ENCODE measurements at places on chromosomes 3 and 15.

DNA sequence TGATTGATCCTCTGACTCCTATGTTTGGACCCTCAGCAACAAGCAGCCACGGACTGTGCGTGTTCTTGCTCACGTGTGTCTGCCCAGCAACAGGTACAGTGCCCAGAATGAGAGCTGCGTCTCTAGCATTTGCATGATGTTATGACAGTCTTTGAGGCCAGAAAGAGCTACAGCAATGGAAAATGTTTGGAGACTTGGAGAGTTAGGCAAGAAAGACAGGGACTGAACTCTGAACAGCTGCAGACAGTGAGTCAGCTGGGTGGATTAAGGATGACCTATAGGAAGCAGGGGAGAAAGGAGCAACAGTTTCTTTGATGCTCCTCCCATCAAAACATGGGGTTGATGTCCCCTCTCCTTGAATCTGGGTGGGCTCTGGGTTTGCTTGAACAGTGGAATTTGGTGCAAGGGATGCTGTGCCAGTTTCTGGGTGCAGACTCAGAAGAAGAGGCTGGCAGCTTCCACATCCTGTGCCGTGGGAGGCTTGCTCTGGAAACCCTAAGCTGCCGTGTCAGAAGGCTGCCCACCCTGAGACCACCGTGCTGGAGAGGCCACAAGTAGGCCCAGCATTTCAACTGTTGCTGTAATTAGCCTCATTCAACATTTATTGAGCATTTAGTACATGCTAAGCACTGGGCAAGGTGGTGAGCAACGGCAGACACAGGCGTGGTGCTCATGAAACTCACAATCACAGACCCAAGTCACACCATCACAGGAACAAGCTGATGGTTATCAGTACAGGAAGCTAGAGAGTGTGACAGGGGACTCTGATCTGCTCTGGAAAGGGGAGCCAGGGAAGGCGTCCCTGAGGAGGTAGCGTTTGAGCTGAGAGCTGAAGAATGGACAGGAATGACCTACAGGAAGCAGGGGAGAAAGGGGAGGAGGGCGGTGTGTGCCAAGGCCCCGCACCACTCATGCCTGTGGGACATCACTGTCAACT lies 21.7 kb downstream of the CCR9 start:
- no peak for DNase-seq

DNA sequence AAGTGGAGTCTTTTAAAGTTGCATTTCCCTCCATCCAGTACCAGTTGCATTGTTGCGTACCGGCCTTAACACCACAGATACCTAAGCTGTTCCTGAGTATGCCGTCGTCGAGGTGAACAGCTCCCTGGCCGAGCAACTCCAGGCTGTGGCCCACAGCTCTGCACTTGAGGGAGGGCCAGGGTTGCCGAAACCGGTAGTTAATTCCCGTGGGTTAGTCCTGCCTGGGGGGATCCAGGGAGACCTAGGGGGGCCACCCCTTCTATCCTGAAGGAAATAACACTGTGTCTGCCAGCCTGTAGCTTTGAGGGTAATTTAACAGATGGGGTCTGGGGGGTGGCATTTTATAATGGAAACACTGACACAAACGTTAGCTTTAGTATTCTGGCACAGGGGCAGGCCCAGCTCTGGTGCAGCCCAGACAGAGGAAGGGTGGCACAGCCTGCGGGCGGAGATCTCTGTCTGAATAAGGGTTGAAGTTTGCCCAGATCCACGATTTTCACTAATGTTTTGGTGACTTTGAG lies 60.8 kb downstream of the RGMA start:
- no peak for DNase-seq

GRCh38 chr3:197485143-197485542 lies 70.6 kb downstream of the BDH1 start:
- no peak for DNase-seq

- DNase-seq, result no peak
Measured at GRCh38 chr3:187773233-187774184, 28.2 kb upstream of the BCL6 start.

DNA sequence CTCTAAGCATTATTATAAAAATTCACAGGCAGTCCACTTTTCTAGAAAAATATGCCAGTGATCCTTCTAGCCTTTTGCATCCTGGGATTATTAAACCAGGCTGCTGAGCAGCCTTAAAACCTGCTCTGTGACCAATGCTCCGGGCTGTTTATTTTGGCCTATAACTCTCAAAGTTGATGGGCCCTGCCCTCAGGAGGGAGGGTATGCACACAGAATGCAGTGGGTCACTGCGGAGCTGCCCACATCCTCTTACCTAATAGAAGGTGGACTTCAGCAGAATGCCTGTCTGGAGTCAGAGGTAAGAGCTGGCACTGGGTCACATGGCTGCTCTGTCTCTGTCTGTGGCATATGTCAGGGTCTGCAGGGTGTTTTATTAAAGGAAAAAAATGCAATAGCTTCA lies 26.0 kb downstream of the CPNE4 start:
- DNase-seq, result no peak

DNA sequence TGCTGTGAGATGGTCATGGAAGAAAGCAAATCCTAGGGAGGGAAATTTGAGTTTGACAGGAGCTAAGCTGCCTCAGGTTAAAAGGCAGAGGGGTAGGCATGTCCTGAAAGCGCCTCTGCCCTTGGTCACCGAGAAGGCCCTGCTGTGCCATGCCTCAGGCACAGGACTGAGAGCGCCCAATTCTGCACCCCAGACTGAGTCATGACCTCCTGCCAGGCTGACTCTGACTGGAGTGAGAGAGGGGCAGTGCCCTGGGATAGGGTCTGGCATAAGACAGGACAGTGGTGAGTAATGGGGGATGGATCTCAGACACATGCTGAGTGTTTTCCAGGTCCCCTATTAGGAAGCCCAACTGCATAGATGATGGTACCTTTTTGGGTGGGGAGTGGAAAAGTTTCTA lies 44.4 kb downstream of the EPHB1 start:
- DNase-seq, result no peak

DNA sequence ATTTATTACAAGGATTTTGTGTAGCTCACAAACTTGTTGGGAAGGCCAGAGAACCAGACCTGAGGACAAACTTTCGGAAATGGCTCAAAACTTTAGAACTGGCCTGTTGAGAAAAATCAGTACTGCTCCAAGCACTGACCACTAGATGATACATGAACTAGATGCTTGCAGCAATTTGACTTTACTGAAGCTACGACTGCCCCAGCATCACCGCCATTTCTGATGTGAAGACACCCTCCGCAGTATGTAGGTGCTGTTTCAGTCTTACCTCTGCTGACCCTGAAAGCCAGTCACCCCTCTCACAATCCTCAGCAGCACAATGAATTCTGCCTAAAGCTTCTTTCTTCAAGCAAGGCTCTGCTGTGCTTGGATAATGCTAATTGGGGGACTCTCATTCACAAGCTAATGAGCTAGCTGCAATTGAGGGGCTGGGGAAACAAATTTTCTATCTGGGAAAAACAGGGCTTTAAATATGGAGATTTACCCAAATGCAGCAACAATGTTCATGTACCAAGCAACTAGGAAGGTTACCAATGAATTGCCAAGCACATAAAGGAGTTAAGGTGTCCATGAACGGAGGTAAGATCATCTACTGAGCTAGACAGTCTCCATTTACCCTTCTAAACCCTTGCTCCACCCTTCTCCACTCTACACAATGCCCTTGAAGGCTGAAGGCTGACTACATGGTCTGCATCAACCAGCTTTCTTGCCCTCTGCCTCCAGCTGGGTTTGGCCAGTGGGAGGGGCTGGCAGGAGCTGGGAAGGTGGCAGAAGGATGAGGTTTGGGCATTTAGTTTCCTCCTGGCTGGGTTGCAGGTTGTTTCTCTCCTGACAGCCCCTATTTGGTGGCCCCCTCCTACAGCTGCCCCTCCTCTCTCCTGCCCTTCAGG lies 53.2 kb upstream of the FSTL1 start:
- no peak for DNase-seq

DNA sequence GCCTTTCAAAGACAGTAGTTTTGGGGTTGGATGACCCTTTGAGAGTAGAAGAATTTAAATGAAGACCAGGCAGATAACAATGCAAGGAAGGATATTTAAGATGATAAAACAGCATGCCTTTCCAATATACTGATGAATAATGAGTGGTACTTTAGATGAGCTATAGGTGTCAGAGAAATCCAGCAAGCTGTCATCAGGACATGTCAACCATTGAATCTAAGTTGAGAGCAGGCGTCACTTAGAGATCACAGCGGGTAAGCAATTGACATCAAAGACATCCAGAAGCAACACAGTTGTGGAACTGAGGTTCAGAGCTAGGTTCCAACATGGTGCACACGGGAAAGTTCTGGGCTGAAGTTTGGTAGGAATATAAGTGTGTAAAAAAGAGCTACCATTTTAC lies 25.0 kb downstream of the CCDC54 start:
- DNase-seq, result no peak

DNA sequence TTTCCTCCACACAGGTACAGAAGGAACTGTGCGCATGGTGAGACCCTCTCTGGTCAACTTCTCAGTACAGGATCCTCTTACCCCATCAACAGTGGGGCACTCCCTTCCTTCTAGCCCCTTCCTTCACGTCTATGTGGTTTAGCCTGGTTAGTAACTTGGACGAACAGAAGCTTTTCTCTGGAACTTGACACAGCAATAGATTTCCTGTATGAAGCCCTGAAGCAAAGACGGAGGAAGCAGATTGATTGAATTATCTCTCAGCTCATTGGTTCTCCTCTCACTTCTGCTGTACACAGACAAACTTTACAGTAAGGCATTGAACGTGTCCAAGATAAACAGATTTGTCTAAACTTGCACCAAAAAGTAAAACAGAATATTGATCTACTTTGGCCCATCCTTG lies at the start of gene CD200R1:
Gene CD200R1, minus strand, starts transcription at position 210 of the 400 bp plus-strand sequence. CDS start 246 bp downstream, outside the sequence.
- DNase-seq, result no peak

GRCh38 chr15:99447497-99448371 lies 118.0 kb upstream of the MEF2A start:
- peak; percentile 5 for DNase-seq

Data from NCI-H345 (cell line).